Nephron progenitor cell (in vitro differentiated cells): ENCODE measurements at places on chromosomes 3 and 15.

- DNase-seq: no peak
Measured at GRCh38 chr15:92102395-92102755, 248.9 kb downstream of the SLCO3A1 start.

GRCh38 chr15:96564546-96564945, 234.0 kb downstream of the NR2F2 start:
- no peak for DNase-seq

DNA sequence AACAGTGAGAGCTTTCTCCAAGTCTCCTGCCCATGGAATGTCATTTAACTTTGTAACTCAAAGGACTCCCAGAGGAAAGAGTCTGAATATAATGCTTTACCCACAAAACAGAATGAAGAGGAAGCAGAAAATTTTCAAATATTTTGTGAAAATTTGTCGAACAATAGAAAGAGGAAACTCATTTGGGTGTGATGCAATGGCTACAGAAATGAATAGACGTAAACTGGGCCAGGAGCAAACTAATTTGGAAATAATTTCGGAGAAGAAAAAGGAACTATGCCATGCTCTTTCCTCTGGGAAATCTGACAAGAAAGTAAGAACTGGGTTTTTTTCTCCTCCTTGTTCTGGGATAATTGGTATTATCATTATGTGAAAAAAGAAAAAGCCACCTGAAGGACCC, 11.2 kb upstream of the SUMF1 start:
- DNase-seq: no peak

DNA sequence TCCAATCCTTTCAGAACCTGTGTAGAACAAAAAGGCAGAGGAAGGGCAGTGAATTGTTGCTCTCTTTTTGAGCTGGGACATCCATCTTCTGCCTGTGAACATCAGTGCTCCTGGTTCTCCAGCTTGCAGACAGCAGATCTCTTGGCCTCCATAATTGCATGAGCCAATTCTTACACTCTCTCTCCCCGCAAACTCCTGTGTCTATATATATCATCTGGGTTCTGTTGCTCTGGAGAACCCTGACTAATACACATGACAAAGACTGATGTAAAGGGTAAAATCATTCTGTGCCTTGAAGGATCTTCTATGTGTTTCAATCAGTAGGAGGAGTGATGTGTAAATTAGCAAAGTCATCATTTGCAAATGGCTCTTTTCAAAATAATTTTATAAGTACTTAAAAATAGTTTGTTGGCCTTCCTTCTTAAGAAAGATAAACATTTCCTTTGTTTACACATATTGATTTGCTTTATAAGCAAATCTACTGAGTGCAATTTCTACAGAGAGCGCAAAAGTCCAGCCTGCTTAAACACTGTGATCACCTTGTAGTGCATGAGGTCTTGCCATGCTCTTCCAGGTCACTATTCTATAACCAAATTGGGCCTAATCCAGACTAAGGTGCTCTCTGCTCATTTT, 154.9 kb upstream of the ANKRD28 start:
- no peak for DNase-seq
